ENCODE measurements at places on chromosomes 4 and X.

- no peak for DNase-seq
Observed at GRCh38 chrX:110182362-110182761, 135.5 kb downstream of the AMMECR1 start.

GRCh38 chr4:169107528-169107927 is 97.5 kb upstream of the CBR4 start:
- DNase-seq, result no peak

DNA sequence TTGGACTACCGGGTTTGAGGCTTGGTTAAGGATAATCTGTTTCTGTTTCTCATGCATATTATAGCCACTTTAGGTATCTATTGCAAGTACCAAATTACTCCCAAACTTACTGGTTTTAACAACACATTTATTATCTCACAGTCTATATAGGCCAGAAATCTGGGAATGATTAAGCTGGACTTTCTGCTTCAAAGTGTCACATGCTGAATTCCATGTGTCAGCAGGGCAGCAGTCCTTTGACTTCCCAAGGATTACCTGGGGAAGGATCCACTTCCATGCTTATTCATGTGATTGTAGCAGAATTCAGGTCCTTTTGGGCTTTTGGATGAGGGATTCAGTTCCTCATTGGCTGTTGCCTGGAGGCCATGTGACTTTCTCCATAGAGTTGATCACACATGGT is 349.0 kb upstream of the TRAM1L1 start:
- DNase-seq, result no peak

DNA sequence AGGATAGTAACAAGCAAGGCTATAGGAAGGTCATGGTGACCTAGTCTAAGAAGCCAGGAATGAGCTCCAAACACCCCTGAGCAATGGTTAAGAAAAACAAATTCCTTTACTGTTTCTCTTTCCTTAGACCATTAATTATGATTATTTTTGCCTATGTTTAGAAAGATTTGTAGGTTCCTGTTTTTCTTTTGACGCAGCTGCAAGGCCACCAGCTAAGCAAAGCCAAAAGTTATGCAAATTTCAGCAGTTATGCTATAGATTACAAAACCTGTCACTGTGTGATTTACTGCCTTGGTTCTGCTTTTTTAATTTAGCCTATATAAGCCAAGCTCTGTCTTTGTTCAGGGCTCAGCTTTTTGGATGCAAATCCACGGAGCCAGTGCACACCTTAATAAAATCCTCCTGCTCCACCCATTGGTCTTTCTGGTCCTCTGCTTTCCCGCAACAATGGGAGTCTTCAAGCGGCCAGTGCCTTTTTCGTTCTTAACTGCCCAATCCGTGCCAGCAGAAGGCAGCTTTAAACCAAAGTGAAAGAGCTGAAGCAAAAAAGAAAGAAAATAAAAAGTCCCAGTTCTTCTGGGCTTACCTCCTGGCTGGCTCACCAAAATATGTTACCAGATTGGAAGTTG is 1.4 kb upstream of the CEP135 start:
- peak; percentile 84 for DNase-seq

DNA sequence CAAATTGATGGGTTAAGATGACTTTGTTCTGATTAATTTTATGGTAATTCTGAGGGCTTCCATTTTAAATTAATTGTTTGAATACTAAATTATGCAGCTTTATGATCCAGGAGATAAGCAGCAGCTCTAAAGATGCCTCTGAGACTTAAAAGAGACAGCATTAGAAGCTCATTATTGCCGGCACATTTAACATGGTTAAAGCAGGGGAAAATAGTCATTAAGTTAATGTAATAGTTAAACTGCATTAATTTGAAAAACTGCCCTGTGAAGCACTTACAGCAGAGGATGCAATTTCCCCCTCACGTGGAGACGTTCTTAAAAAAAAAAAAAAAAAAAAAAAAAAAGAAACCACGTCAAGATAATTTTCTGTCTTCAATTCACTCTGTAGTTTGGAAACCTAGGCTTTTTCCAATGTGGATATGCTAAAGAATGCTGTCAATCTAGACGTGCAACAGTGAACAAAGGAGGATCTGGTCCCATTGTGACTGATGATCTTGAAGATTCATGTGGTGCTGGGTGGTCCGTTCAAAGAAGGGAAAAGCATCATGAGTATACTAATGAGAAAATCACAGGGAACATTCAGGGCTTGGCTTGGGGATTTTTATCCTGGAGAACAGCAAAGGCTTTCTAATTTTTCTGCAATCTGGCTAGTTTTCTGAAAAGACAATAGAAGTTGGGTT is 440.6 kb upstream of the HS3ST1 start:
- DNase-seq, result no peak

- no peak for DNase-seq
Observed at GRCh38 chr4:11287055-11287454, 141.6 kb downstream of the HS3ST1 start.

- peak; percentile 3 for DNase-seq
Observed at GRCh38 chrX:24276015-24276414, 37.9 kb downstream of the SUPT20HL2 start.

- DNase-seq, result no peak
Observed at GRCh38 chr4:578451-579443, 2.7 kb upstream of the TMEM271 start.

- no peak for DNase-seq
Observed at GRCh38 chr4:176499518-176499917, 179.8 kb downstream of the SPCS3 start.

- DNase-seq, result no peak
Observed at GRCh38 chr4:89860971-89861370, 24.0 kb upstream of the SNCA start.

DNA sequence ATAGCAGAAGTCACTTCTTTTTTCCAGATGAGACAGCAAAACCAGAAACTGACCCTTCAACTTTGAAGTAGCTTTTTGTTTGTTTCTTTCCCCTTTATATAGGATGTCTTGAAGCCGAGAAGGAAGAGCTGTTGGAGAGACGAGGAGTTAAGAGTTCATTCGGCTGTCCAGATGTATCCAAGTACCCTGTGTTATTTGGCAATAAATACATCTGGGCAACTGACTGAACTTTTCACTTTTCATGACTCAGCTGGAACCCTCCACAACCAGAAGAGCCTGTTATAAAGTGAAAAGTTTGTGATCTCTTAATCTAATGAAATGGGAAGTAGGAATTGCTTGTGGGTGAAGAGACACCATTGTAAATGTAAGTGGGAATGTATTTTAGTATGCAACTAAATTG is 131.2 kb downstream of the HTR2C start:
- no peak for DNase-seq

DNA sequence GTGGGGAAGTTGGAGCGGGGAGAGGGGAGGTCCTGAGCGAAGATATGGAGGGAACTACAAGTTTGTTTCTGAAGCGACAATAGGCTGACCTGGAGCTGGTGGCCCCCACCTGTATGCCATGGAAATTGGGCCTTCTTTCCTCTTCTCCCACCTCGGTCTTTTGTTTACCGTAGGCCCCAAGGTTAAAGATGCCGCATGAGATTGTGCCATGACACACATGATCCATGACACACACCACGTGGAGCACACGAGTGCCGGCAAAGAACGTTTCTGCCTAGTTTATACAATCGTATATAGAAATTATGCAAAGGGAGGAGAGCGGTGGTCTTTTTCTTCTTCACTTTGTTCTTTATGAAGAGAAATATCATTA is 408 bp downstream of the TMEM33 start:
- no peak for DNase-seq

DNA sequence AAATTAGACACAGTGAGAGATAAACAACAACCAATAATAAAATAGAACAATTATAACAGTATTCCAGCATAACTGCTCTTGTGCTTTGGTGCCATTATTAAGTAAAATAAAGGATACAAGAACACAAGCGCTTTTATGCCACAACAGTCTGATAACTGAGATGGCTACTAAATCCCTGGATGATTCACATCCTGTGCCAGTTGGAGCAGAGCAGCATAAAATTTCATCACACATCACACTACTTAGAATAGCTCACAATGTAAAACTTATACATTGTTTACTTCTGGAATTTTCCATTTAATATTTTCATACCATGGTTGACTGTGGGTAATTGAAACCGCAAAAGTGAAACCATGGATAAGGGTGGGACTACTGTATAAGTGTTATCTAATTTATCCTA is 399.9 kb upstream of the CNKSR2 start:
- no peak for DNase-seq

- DNase-seq, result no peak
Observed at GRCh38 chrX:118632862-118633261, 94.5 kb upstream of the IL13RA1 start.

DNA sequence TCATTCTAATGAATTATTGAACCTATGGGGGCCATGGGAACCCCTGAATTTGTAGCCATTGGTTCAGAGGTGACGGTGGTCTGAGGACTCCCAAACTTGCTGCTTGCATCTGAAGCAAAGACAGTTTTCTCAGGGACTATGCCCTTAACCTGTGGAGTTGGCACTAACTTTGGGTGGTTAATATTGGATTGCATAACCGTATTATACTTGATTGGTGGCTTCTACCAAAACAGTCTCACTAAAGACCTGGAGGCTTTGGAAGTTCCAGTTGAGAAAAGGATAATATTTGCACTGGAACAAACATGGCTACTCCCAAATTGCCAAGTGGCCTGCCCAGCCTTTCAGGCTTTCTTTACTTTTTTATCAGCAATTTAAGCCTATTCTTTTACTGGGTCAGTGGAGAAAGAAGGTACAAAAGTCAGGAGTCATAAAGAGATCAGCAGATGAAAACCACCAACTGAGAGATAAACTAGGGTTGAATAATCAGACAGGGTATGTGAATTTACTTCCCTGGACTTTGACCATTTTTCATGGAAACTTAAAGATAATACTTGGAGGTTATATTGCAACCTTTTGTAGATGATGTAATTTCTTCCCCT is 7.9 kb upstream of the KLHL8 start:
- no peak for DNase-seq

DNA sequence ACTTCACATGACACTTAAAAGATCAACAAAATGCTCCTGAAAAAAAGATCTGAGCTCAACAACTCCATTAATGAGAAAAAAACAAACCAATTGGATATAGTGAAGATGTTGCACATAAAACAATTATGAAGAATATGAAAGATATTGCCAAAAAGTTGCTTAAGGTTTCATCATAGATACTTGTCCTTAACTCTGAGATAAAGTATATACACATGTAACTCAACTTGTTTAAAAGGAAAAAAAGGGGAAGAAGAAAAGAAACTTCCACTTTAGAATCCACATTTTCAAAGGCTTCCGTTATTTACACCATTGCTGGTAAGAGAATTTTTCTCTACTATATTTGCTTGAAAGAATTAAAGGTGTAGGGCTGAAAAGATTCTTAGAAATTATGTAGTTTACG is 2.7 kb downstream of the AFAP1 start:
- DNase-seq, result no peak

DNA sequence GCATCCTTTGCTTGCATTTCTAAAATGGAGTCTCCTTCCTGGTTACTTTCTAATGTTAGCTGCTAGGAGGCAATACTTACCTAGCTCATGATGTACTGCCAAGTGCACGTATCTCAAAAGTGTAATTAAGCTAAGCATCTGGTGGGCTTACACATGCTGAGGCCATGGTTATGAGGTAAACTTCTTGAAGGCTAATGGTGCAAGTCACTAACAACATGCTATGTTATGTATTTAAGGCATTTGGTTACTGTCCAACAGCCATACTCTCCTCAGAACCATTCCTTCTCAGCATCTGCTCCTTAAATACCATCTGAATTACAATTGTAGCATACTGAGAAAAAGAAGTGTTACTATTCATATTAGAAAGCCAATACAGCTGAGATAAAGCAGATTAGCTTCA is 318.6 kb upstream of the BMP3 start:
- DNase-seq, result no peak

- no peak for DNase-seq
Observed at GRCh38 chr4:180973894-180974293, 1269.3 kb upstream of the TENM3 start.

- DNase-seq, result no peak
Observed at GRCh38 chr4:147787204-147787603, 55.3 kb downstream of the ARHGAP10 start.

DNA sequence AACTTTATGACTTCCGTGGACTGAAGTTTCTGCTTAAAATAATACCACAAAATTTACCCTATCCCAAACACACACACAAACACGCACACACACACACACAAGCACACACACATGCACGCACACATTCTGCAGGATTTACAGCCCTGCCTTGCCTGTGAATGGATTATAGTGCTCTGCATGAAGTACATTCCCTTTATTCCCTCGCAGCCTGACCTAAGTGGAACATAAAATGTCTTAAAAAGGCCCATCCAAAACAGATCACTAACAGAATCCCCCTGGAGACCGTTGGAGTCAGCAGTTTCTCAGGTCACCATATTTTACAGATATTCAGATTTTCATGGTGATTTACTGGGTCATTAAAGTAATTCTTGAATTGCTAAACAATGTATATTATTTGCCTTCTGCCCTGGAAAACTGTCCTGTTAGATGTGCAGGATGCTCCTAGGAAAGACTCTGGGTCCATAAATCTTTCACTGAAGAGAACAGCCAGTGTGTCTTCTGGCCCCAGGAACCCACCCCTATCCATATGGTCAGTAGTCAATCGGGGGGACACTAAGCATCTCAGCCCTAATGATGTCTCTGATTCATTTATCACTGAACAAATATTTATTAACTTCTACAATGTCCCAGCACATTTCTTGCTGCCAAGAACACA is 587.7 kb upstream of the BOD1L1 start:
- no peak for DNase-seq

DNA sequence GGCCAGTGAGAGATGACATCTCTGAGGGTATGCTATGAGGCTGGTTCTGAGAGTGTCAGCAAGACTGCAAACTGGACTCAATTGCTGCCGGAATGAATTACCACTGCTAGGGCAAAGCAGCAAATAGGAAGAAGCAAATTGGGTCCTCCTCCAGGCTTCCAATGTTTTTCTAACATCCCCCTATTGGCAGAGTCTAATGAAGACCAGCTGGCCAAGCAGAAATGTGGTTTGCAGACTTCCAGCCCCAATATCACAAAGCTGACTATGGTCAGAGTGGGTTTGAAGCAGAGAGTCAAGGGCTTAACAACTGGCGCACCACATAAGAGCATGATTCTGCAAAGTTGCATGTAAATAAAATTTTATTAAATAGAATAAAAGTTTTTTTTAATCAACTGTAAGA is 225.4 kb upstream of the GLRA2 start:
- no peak for DNase-seq

- DNase-seq, result peak; percentile 5
Observed at GRCh38 chr4:112057470-112057869, 87.8 kb upstream of the FAM241A start.

DNA sequence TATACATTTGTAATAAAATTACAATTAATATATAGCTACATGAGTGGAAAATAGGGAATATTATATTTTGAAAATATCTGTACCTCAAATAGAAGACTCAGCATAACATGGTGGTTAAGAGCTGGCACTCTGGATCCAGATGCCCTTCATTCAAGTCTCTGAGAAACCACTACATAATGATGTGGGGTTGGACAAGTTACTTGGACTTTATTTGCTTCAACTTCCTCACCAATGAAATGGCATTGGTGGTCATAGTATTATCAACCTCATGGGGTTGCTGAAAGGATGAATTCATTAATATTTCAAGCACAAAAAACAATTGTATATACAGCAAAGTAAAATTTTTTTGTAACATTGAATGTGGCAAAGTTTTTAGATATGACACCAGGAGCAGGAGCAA is 46.4 kb upstream of the UGT2B7 start:
- DNase-seq, result no peak

- DNase-seq, result no peak
Observed at GRCh38 chr4:88771883-88772450, 74.3 kb upstream of the NAP1L5 start.

GRCh38 chr4:2085496-2085901 is 26.4 kb downstream of the NAT8L start:
- no peak for DNase-seq

Data from KG1 (cell line).